ENCODE measurements at places on chromosomes 5 and 9.

- DNase-seq, result peak; percentile 78
These were observed 48.6 kb downstream of the RGS3 start for GRCh38 chr9:113511856-113512761.

DNA sequence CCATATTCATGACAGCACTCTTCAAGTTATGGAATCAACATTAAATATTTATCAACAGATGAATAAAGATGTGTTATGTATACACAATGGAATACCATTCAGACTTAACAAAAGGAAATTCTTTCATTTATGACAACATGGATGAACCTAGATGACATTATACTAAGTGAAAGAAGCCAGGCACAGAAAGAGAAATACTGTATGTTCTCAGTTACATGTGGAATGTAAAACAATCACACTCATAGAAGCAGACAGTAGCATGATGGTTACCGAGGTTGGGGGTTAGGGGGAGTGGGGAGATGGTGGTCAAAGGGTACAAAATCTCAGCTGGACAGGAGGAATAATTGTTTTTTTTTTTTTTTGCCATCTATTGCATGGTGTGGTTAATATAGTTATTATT lies 431.9 kb downstream of the DMAC1 start:
- no peak for DNase-seq

- no peak for DNase-seq
These were observed 64.7 kb downstream of the UBE2R2 start for GRCh38 chr9:33881635-33882034.

DNA sequence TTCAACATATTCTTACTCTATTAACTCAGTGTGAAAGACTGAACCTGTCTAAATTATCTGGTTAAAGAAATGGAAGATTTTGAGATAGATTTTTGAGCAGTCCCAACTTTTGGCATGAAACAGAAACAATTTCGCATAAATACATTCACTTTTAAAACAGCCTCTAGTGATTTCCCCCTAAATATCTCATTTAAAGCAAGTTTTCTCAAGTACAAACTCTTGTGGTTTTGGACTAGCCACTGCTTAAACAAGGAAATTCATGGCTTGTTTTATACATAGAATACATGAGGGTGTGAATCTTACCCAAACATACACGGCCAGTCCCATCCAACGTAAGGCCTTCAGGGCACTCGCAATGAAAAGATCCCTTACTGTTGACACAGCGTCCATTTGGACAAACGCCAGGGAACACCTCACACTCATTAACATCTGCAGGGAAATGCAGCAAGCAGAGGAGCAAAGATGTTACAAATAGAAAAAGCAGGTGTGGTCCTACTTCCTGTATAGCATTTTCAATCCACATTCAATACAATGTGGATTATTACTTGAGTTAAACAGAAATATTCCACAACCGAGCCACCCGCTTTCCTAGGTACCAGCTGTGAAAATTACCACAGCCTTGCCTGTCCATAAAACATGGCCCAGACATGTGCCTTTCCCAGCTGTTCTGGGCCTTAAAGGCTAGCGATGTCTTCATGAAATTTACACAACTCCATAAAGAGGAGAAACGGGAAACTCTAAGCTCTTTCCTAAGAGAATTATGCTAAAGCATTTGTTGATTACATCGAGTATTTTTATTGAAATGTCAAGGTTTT lies 188.8 kb downstream of the FBN2 start:
- no peak for DNase-seq

GRCh38 chr9:126704892-126705766 lies 91.4 kb downstream of the LMX1B start:
- DNase-seq, result peak; percentile 89

DNA sequence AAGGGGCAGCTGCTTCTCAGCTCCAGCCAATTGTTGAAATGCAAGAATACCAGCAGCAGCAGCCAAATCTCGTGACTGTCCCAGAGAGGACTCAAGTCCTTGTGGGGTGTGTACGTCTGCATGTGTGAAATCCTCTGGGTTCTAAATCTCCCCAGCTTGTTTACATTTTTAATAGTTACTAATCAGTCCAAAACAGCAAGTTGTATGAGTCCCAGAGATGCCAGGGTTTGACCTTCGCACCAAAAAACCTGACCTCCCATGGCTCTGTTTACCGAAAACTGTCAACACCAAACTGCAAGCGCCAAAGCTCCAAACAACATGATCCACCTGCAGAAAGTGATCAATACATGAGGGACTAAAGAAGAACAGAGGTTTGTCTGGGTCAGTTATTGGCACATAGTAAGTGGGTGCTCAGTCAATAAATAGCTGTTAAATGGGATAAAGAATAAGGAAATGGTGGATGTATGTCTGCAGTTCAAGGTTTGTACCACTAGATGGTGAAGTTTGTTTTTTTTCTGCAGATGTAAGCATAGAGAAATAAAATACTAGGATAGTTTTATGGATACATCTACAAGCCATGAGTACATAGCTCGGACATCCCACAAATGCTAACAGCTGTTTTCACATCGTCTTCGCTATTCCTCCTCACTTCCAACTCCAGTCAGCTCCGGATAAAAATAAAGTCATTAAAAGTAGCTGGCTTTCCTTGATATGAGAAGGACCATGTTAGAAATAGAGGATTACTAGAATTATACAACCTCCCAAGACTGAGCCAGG lies 85.3 kb upstream of the ADRB2 start:
- DNase-seq, result no peak
